ENCODE measurements at places on chromosomes 16 and 17.

DNA sequence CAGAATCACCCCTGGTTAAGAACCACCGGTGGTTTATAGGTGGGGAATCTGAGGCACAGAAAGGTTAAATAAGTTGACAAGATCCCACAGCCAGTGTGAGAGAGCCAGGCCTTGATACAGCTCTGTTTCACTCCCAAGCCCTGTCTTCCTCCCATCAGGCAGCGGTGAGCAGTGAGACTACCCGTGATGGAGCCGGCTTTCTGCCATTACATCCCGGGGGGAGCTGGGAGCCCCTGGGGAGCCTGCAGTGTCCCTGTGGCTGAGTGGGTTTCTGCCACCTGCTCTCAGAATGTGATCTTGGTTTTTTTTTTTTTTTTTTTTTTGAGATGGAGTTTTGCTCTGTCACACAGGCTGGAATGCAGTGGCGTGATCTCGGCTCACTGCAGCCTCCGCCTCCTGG is 66.4 kb downstream of the ABCC1 start:
- no peak for DNase-seq

DNA sequence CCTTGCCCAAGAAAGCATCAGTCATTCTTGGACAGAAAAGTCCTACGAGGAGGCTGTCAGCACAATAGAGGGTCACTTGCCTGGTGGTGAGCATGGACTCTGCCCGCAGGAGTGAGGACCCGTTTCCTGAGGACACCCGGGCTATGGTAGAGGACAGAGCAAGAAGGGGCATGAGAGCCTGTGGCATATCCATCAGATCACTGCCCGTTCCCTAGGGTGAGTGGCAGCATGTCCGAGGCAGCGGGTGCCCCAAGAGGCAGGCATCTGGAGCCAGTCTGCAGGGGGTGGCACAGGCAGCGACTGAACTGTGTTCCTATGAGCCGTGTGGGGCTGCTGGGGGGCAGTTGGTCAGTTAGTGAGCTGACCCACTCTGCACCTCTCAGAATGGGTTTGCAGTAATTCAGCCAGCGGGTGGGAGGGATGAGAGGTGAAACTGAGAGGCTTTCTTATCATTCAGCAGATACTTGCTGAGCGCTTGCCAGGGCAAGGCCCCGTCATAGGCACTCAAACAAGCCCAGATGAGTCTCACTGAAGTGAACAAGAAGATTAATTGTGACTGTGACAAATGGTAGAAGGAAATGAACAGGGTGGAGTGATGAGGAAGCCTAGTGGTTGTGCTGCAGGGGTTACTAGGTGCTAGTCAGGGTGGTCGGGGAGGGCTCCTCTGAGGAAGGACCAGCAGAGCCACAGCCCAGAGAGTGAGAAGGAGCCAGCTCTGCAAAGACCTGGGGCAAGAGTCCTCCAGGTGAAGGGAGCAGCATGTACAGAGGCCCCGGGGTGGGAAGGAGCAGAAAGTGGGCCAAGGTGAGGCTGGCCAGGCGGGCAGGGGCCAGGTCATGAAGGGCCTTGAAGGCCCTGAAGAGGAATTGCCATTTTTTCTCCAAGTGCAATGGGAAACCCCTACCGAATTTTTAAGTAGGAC is 87.9 kb downstream of the CLEC16A start:
- peak; percentile 75 for DNase-seq

DNA sequence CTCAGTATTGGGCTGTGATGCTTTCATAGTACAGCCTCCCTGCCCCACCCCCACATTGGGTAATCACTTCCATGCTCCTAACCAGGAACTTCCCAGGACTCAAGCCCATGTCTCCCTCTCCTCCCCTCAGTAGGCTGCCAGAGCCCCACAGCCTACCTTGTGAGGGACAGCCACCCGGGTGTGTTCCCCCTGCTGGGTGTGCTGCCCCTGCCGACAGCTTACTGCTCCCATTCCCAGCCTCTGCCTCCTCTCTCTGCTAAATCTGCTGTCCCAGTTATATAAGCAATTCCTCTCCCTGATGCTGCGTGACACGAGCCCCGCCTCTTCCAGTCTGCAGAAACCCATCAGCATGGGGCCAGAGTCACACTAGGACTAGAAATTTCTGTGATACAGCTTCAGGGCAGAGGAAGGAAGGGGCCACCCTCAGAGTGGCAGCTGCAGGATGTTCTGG is at the start of gene RSKR:
Gene RSKR (minus strand): TSS at position 255 of the 451 bp plus-strand sequence. CDS start 24 bp downstream, at position 231.
- no peak for DNase-seq

GRCh38 chr17:82922646-82923045 is 82.8 kb upstream of the ZNF750 start:
- no peak for DNase-seq

DNA sequence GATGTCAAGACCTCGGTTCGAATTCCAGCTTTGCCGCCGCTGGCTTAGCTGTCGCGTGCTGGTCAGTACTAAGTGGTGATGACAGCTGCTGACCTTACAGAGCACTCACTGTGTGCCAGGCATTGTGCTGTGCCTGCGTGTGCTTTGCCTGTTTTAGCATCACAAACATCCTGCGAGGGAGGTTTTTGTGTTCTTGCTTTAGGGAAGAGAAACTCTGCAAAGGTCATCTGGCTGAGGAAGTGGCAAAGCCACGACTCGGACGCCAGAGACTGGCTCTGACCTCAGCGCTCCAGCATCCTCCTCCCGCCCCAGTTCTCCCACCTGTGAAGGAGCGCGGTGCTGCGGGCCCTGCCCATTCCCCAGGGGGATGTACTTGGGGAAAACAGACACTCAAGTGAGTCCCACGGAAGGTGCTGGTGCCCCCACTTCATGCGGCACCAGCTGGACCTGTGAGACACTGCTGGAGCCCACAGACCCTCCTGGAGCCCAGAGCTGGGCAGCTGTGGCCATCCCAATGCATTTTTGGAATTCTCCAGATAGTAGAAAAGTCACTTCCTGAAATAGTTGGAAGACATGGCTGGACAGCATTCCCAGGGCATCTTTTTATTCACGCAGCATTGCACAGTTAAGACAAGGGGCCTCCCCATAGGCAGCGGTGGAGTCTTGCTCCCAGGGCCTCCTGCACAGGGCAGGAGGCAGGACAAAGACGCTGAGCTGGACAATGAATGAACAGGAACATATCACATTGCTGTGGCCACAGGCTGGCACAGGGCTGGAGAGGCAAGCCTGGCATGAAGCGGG is 20.0 kb upstream of the HERPUD1 start:
- DNase-seq: peak; percentile 27

- peak; percentile 38 for DNase-seq
Measured at GRCh38 chr17:16439303-16439791, 24.0 kb downstream of the TRPV2 start.

DNA sequence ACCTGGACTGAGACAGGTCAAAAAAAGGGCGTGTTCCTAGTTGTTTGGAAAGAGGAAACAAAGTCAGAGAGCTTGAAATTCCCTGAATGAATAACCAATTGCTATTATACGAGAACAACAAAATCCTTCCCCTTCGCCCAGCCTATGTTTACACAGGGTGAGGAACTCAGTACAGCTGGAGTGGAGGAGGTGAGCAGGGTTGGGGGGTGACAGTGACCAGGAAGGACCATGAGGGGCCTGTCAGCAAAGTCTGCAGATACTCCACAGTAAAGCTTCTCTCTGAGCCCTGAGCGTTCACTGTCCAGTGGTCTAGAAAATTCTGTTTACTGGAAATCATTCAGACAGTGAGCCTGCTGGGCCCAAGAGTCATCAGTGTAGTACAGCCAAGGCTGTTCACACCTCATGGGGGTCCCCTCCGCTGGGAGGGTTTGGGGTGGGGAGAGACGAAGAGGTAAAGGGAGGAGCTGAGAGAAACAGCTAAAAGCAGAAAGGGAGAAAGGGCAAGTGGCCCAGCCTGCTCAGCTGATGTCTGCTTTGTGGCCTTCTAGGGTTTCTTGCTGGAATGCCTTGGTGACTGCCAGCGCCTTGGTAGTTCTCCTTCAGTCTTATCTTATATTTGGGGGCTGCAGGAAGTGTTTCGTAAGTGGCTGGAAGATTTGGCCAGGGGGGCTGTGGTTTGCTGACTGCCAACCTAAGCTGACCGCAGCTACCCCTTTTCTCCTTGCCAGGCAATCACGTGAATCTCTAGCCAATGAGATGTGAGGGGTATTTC is 5.7 kb downstream of the DUSP3 start:
- no peak for DNase-seq

DNA sequence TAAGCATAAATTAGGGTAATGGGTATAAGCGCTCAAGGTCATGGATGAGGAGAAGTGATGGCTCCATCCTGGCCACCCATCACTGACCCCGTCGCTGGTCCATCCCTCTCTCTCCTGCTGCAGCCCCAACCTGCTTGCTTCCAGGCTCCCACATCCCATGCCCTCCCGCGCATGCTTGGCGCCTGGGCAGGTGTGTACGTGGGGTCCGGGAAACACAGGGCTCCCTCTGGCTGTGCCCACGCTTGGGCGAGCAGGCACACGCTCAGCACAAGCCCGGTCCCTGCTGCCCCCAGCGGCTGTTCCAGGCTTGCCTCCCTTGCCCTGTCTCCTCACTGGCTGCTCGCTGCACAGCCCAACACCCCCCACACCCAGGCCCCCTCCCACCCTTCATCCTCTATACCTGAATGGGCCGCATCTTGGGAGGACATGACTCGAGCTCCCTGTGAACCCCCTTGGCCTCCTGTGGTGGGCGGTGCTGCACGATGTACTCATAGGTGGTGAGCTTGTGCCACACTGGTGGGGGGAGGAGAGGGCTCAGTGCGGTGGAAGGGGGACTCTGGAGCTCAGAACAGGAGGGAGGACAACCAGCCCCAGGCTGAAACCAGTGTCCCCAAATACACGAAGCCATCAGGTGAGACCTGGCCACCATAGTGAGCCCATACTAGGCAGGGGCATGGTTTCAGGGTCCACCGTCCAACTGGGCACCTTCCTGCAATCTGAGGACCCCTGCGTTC is 4.7 kb upstream of the TPPP3 start:
- no peak for DNase-seq

DNA sequence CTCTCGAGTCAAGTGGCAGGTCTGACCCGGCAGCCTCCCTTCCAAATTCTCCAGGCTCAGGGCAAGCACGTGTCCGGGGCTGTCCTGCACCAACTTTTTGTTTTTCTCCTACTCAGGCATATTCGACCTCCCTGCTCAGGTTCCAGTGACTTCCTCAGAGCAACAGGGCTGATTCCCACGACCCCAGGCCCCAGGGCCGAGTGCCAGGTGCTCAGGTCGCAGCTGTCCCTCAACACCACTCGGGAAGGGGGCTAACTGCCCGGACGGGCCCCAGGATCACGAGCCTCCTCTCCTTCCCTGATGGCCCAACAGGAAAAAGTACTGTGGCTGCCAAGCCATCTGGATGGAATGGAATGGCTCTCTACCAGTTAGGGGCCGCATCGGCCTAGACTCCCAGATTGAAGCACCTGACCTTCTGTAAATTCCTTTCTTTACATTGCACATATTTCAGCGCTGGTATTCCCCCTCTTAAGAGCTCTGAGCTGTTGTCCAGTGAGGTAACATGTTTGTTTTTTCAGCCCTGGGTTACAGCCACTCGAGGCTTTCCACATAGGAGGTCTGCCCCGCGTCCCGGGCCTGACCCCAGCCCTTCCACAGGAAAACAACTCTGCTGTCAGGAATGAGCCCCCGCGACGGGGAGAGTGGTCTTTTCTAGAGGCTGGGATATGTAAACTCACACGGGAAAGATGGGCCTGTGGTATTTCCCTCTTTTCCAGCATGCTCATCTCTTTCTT is 25.0 kb downstream of the NXN start:
- no peak for DNase-seq

- no peak for DNase-seq
Measured at GRCh38 chr16:79632289-79632688, 31.8 kb upstream of the MAF start.

- DNase-seq: no peak
Measured at GRCh38 chr17:17190188-17190587, 15.9 kb downstream of the PLD6 start.

DNA sequence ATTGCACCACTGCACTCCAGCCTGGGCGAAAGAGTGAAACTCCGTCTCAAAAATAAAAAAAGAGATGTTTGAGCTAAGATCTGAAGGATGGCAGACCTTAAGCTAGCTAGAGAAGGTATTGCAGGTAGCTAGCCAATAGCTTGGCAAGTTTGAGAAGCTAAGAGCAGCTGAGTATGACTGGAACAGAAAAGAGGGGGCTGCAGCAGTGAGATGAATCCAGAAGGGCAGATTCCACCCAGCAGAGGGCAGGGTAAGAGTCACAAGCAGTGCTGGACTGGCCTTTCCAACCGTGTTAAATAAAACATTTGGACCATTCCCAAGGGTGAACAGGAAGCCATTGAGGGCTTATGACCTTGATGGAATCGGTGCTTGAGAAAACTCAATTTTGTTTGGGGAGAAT is 5.7 kb upstream of the PHAF1 start:
- peak; percentile 54 for DNase-seq

DNA sequence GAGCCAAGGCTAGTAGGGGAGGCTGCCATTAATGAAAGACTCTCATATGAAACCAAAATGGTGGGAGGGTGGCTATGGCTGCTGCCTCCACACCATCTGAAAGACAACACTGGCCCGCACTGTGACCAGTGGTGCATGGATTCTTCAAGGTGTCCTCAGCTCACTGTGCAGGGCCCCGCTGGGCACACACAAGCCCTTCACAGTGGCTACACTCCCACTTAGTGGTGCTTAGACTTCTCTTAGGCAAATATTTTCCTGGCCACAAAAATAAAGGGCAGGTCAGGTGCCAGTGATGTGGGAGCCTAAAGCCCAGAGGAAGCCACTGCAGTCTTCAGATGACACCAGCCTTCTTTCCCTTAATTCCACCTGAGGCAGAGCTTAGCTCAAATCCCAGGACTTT is 38.1 kb upstream of the IRX3 start:
- DNase-seq: no peak

GRCh38 chr17:74514632-74515334 is 16.5 kb downstream of the CD300LB start:
- peak; percentile 59 for DNase-seq

All from testis (tissue), 5 donors.